Activated CD4-positive, alpha-beta T cell treated with anti-CD3 and anti-CD28 coated beads, Interleukin-2, amount 50 U/mL, for 1 hour (primary cell): ENCODE measurements at places on chromosomes 3 and 15.

- DNase-seq: no peak
Measured at GRCh38 chr3:160544844-160545503, 20.4 kb downstream of the KPNA4 start.

DNA sequence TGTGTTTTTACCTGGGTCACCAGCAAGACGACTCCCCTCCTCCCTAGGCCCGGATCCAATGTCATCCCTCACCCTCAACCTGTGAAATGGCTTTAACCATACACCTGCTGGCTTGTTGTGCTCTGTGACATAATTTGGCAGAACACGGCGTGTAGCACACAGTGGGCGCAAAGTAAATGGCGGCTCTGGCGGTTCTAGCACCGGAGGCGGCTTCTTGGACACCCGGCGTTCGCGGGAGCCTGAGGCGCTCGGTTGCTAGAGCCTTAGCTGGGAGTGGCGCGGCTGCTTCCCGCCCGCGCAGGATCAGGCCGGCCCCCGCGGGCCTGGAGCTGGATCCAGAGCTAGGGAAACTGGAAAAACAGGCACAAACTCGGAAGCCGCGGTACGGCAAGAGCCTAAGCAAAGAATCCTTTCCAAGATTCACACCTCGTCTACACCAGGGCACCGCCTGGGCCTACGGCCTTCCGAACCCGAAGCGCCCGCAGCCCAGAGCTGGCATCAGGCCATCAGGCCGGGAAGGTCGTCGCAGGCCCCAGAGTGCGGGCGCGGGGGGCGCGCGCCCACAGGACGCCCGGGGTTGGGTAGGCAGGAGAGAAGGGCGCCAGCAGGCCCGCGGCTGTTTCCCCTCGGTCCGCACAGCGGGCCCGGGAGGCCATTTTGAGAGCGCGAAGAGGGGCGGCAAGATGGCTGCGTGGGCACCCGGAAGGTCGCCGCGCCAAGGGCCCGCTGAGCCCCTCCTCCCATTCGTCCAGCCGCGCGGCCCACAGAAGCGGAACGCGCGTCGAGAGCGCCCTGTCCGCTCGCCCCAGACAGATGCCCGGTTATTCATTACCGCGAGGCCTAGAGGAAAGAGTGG lies 43.9 kb upstream of the POLG start:
- no peak for DNase-seq

DNA sequence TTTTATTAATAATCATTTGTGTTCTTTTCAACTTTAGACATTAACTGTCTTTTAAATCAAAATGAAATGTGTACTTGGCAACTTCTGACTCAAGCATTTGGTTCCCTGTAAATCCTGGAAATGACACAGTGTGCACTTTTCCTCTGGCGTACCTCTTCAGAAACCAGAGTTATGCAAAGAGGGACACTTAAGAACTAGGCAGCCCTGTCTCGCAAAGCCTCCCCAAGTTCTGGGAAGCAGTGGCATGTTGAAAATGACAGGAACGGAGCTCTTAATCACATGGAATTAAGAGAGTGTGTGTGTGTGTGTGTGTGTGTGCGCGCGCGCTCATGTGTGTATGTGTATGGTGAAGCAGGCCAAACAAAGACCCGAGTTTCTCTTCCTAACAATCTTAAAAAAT lies 707.4 kb downstream of the MECOM start:
- DNase-seq: no peak

- DNase-seq: no peak
Measured at GRCh38 chr15:89383365-89384175, 48.9 kb upstream of the POLG start.

DNA sequence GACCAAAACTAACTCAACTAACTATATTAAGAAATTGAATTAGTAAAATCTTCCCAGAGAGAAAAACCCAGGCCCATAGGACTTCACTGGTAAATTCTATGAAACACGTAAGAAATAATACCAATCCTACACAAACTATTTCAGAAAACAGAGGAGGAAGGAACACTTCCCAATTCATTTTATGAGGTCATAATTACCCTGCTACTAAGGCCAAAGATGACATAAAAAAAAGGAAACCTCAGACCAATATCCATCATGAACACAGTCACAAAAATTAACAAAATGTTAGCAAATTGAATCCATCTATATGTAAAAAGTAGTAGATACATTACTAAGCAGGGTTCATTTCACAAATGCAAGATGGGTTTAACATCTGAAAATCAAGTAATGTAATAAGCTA lies 3.5 kb downstream of the EDC3 start:
- no peak for DNase-seq

DNA sequence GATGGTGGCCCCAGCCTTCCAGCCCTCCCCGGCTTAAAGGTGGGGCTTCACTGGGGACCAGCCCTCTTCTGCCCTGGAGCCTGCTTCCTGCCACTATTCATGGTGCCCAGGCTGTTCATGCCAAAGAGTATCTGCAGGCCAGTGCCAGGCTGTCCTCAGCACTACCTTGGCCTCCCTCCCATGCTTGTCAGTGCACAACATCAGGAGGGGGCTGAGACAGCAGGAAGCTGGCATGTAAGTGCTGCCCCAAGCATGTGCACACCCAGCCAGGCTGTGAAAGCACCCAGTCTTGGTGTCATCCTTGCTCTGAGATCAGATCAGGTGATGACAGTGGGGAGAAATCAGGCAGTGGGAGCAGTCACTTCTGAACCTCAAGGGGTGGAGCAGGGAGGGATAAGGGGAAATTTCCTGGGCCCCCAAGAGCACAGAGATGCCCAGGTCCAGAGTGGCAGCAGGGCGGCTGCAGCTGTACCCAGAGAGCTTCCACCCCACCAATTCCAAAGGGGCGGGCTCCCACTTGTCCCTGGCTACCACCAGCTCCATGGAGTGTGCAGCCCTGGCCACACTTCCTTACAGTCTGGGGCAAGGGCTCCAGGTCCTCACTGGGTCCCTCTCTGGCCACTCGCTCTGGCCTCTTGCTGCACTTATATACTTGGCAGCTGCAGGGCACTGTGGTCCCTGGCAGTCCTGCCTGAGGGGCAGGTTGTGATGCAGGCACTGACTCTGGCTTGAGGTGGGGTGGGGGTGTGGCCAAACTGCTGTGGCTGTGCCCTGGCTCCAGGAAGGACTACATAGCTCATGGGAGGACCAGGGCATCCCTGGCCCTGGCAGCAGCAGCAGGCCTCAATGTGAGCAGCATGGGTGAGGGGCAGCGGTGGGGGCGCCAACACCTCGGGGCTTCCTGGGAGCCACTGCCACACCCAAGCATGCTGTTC lies 91.4 kb upstream of the TNFSF10 start:
- no peak for DNase-seq

GRCh38 chr3:36964817-36965216 lies 20.0 kb upstream of the TRANK1 start:
- no peak for DNase-seq

DNA sequence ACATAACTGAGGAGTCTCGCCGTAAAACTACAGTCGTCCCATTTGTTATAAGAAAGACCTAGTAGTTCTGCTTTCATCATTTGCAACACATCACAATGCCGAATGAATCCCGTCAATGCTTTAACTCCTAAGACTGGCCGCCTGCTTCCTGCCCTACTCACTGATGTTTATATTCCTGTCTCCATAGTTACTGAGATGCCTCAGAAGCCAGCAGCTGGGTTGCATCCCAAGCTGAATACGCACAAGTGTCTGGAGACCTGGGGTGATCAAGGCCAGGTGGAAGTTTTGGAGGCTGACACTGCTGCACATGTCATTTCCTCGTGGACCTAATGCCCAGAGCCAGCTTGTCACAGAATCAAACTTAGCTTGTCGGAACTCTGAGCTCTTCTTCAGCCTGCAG lies 95.2 kb upstream of the UBE2E1 start:
- no peak for DNase-seq

DNA sequence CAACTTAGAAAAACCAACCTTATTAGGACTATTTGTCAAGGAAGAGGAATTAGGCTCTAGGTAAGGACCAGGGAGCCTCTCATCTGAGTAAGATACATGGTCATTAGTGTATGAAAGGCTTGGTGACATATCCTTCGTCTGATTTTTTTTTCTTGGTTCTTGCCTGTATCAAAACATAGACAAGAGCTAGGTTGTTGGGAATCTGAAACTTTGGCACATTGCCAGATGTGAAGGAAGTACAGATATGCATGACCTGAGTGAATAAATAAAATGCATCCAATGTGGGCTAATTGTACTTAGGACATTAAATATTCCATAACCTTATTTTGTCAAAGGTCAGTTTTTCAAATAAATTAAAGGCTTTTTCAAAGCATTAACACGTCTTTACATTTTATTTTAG lies 151.8 kb downstream of the SYNPR start:
- DNase-seq: no peak

DNA sequence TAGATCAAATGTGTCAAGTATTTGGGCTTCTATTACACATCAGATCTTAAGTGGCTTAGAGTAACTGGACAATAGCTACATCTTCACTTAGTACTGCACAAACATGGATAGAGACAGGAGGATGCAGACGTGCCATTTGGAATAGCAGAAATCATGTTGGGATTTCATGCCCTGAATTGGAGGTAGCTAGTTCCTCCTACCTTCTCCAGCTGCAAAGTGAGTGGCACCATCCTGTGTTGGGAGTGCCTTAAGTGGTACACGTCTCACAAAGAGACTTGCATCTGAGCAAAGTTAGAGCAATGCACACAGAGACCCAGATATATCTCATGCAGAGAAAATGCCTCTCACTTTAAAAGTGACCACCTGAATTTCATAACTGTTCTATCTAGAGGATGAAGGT lies 136.5 kb downstream of the SSR3 start:
- DNase-seq: no peak

DNA sequence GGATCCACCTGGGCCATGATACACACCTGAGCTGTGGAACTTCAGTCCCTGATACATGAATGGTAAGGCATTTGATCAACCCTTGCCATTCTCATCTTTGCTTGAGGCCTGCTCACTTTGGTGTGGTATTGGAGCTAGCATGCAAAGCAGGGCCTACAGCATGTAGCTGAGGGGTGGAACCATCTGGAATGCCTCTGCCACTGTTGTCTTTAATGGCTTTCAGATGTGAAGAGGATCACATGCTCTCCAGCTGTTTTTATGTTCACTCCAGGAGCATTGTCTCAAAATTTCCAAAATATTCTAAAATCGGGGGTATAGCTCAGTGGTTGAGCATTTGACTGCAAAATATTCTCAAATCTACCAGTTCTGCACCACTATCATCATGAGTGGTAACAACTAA lies 64.4 kb upstream of the PHLDB2 start:
- no peak for DNase-seq

DNA sequence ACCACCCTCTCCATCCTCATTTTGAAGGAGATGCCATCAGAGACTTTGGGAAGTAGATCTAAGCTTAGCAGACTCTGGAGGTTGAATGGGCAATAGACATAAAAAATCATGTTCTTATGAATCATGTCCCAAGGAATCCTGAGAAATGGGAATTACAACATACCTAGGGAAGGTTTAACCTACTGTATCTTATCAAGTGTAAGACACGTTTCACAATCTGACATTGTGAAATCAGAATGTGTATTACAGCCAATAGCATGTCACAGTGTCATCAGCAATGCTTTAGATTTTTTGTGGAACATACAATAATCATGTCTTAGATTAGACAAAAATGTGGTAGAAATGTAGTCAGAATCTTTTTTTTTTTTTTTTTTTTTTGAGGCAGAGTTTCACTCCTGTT lies 332.4 kb upstream of the TLE3 start:
- DNase-seq: no peak

- DNase-seq: no peak
Measured at GRCh38 chr3:24088782-24089181, 143.7 kb downstream of the NR1D2 start.

- no peak for DNase-seq
Measured at GRCh38 chr3:4820296-4821121, 158.7 kb upstream of the BHLHE40 start.

DNA sequence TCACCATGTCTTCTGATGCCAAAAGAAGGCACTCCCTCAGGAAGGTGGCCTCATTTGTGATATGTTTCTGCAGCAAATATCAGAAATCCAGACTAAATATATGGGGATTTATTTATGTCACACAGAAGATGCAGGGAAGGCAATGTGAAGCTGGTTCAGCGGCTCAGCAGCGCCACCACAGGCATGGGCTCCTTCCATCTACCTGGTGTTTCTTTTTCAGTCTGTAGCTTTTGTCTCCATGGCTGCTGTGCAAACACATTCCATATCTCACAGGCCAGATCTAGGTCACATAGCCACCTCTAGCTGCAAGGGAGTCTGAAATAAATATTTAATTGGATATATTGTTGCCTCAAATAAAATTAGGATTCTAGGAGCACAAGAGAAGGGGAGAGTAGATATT lies 502.1 kb upstream of the IL12A start:
- no peak for DNase-seq

GRCh38 chr3:81645248-81645647 lies 116.2 kb downstream of the GBE1 start:
- DNase-seq: no peak

DNA sequence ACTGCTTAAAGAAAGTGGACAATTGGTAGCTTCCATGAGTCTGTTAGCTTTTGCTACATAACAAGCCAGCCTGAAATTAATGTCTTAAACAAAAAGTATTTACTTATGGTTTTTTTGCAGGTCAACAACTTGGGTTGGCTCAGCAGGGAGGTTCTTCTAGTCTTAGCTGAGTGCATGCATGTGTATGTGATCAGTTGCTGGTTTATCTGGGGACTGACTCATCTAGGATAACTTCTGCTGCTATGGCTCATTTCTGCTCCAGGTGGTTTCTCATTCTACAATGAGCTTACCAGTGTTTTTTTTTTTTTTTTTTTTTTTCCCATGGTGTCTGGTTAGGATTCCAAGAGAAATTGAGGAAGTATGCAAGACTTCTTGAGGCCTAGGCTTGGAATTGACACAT lies 244.7 kb downstream of the NSUN3 start:
- DNase-seq: no peak

GRCh38 chr3:153442386-153442785 lies 280.4 kb downstream of the RAP2B start:
- DNase-seq: no peak

- no peak for DNase-seq
Measured at GRCh38 chr3:149958171-149958796, 12.4 kb downstream of the PFN2 start.

- DNase-seq: no peak
Measured at GRCh38 chr15:100383302-100384107, 41.7 kb upstream of the ADAMTS17 start.

GRCh38 chr3:154011036-154011435 lies 110.2 kb upstream of the ARHGEF26 start:
- no peak for DNase-seq

GRCh38 chr3:97421565-97421964 lies 343.0 kb upstream of the ARL6 start:
- no peak for DNase-seq

GRCh38 chr15:100461049-100461448 lies 67.7 kb downstream of the CERS3 start:
- no peak for DNase-seq

DNA sequence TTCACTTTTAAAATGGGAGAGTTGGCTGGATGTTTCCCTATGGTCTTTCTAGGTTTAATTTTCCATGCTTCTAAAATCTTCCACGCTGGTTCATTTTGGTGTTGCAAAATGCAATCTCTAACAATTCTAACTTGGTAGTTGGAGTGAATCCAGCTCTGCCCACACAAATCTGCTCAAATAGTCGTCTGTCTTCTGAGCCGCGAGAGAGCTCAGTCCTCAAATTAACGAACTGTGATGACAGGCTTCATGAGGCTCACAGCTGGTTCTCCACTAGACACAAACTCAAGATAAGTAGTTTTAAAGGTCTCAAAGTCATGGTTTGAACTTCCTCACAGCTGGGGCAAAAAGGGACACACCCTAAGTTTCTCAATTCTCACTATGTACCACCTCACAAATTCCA lies 178.6 kb upstream of the LYSMD4 start:
- no peak for DNase-seq
